Trophoblast cell (in vitro differentiated cells and primary cell): ENCODE measurements at places on chromosomes 12 and 14.

GRCh38 chr12:47054659-47055058 is 24.8 kb upstream of the PCED1B start:
- no peaks in the 10 kb centered on the region for H3K36me3 ChIP-seq
- H3K27me3 ChIP-seq: no peaks in the 10 kb centered on the region
- no peaks in the 10 kb centered on the region for H3K4me1 ChIP-seq
- DNase-seq: no peak
- H3K4me3 ChIP-seq: no peak overlapping the region

- no peaks in the 10 kb centered on the region for H3K27me3 ChIP-seq
- H3K4me1 ChIP-seq: peaks cover 16% of the 10 kb centered on the region
- peak; percentile 38 for DNase-seq
- no peak overlapping the region for H3K4me3 ChIP-seq
These were observed 17.3 kb downstream of the TPH2 start for GRCh38 chr12:71955970-71956369.

DNA sequence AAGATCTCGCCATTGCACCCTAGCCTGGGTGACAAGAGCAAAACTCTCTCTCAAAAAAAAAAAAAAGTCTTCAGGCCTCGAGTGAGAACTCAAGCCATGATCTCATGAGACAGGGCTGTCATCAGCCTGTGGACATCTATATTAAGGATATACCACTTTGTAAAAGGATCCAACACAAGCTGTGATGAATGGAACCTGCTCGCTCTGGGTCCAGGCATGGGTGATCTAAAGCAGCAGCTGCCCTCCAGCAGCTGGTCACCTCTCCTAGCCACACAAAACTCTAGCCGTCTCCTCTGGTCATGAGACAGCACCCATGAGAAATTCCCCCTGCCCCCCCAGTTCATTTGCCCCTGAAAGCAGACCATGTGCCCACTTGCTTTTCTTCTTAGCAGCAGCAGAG is 19.1 kb upstream of the DGLUCY start:
- no peak overlapping the region for H3K27ac ChIP-seq
- no peaks in the 10 kb centered on the region for H3K4me1 ChIP-seq
- no peak for DNase-seq
- no peaks in the 10 kb centered on the region for H3K36me3 ChIP-seq
- no peaks in the 10 kb centered on the region for H3K27me3 ChIP-seq

DNA sequence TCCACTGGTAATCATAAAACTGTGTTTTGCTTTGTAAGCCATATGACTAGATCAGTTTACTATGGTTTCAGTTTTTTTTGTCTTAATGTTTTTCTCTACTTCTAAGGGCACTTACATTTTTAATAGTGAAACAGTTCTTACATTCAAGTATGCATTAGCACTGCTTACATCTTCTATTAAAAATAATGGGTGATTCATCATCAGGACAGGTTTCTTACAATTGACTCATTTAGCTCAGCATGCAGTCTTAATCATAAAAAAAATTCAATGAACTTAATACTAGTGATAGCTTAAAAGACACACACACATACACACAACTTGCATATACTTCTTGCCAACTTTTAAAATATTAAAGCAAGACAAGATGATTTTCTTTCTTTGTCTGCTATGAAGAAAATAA is 845.7 kb upstream of the USP15 start:
- no peaks in the 10 kb centered on the region for H3K4me1 ChIP-seq
- no peak for DNase-seq
- no peak overlapping the region for H3K27ac ChIP-seq
- H3K27me3 ChIP-seq: no peaks in the 10 kb centered on the region
- H3K4me3 ChIP-seq: no peak overlapping the region

GRCh38 chr14:76034566-76034965 is 49.0 kb downstream of the IFT43 start:
- DNase-seq: peak; percentile 27
- no peak overlapping the region for H3K4me3 ChIP-seq
- H3K27ac ChIP-seq: no peak overlapping the region
- H3K36me3 ChIP-seq: no peaks in the 10 kb centered on the region
- H3K27me3 ChIP-seq: no peaks in the 10 kb centered on the region

GRCh38 chr14:78292003-78292402 is 121.8 kb downstream of the NRXN3 start:
- no peaks in the 10 kb centered on the region for H3K4me1 ChIP-seq
- no peak overlapping the region for H3K27ac ChIP-seq
- no peak overlapping the region for H3K4me3 ChIP-seq
- no peak for DNase-seq
- H3K36me3 ChIP-seq: no peaks in the 10 kb centered on the region

DNA sequence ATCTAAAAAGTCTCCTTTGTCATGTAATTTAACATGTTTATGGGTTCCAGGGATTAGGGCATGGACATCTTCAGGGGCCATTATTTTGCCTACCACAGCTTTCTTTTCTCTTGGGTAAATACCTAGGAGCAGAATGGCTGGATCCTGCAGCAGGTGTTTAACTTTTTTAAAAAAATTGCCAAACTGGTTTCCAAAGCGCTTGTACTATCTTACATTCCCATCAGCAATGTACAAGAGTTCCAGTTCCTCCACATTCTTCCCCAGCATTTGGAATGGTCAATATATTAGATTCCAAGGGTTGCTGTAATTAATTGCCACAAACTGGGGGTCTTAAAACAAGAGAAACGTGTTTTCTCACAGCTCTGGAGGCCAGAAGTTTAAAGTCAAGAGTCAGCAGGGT is 27.7 kb upstream of the MYL2 start:
- DNase-seq: peak; percentile 76
- no peak overlapping the region for H3K4me3 ChIP-seq
- no peaks in the 10 kb centered on the region for H3K27me3 ChIP-seq
- peak overlapping the region; percentile 85 for H3K27ac ChIP-seq
- H3K4me1 ChIP-seq: peaks cover 2% of the 10 kb centered on the region
